ENCODE measurements at places on chromosomes 2 and 18. TPM values are rescaled to one million over a fixed set of nuclear protein-coding genes. Genes with fewer than 3 reads are reported as not detected.

GRCh38 chr2:12313445-12314126 is 403.1 kb upstream of the TRIB2 start:
- no peak for DNase-seq

- no peak for DNase-seq
These were observed 91.5 kb downstream of the GULP1 start for GRCh38 chr2:188383158-188383557.

- DNase-seq: no peak
These were observed 159.8 kb downstream of the TAF4B start for GRCh38 chr18:26386002-26386401.

GRCh38 chr2:205914213-205915129 is 171.5 kb downstream of the INO80D start:
- DNase-seq: no peak

Gene DNER
- total RNA-seq: 0.95 TPM

Measured in heart left ventricle (tissue), 16 donors.